ENCODE measurements at places on chromosomes 4 and X.

DNA sequence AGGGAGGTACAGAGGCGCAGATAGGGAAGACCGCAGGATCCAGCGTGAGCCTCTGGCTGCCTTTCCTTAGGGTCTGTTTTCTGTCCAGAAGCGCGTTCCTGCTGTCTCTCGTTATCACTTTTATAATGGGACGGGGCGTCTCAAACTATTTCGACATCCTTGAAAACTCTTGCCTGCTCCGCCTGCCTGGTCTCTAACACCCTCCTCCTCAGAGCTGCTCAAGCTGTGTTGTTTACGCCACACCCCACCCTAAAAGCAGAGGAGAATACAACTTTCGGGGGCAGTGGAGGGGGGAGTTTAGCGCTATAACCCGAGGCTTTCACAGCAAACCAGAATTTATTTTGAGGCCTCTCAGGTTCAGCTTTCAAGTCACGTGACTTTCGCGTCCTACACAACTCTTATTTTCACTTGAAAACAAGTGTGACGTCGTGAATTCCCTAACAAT, 646 bp upstream of the FAM3A start:
- no peak for DNase-seq

DNA sequence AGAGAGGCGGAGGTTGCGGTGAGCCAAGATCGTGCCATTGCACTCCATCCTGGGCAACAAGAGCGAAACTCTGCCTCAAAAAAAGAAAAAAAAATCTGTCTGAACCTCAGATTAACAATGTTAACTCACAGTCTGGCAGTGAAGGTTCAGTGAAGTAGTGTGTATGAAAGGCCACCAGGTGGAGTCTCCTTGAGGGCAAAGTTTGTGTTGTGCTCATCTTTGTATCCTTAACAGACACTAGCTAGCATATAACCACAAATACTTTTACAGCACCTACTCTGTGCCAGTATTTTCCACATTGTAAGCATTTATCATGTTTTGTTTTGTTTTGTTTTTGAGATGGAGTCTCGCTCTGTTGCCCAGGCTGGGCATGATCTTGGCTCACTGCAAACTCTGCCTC, 46.0 kb upstream of the MGST2 start:
- DNase-seq = no peak

GRCh38 chrX:24232796-24233195, 81.1 kb downstream of the SUPT20HL2 start:
- DNase-seq = no peak

DNA sequence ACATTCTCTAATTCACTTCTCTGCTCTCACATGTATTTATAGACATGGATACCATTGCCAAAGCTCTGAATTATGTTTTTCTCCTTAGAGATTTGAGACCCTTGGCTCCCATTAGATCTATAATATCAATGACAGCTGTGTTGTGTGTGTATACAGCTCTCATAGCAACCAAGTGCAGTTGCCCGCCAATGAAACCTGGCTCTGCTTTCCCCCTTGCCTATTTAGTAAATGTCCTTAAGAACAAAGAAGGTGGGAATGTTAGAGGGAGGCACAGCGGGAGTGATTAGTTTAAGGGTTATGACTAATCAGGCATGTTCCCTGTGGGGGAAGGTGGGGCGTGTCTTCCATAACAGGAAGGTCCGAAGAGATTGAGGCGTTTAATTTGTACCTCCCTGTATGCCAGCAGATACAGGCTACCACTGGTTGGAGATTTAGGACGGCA, 100.5 kb upstream of the TBC1D9 start:
- DNase-seq = no peak

- DNase-seq = no peak
Observed at GRCh38 chr4:127047930-127048329, 584.8 kb upstream of the INTU start.

DNA sequence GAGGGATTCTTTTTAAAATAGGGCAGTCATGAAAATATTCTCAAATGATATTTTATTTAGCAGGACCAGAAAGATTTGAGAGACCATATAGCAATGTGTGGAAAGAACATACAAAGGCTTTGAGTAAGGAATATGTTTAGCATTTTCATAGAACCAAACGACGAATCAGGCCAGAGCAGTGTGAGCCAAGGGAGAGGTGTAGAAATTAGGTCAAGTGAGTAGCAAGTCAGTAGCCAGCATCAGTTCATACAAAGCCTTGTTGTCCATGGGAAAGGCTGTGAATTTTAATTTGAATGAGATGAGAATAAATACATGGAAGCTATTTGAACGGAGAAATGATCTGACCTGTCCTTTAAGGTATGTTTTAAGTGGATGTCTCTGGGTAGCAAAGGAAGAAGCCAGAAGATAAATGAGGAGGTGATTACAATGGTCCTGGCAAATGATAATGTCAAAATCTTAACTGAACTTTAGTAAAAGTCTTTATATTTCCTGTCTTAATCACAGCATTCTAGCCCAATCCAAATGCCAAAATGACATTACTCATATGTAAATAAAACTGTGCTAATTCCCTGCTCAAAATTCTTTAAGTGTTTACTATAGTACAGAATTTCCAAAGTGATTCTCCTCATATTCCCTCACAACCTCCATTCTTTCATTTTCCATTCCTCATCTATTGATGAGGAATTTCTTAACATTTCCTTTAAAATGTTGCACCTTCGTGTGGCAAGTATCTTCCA, 155.7 kb upstream of the SLIT2 start:
- no peak for DNase-seq

DNA sequence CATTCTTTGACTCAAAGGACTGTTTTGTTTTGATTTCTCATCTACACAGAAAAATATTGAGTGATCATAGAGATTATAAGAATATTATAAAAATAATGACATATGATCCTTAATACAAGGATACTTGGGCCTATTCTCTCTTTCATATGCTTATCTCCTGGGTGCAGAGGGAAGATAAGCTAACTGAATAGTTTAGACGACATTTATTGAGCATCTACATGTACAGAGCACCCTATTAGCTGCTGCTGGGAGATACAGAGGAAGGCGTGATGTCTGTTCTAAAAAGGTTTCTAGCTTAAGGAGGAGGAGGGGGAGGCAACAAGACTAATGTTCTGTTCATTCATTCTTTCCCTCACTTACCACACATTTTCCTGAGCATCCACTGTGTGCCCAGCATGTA, 106.8 kb downstream of the HDAC8 start:
- DNase-seq = no peak

GRCh38 chr4:141220271-141220670, 424 bp upstream of the ZNF330 start:
- DNase-seq = no peak

All from effector CD4-positive, alpha-beta T cell (primary cell).